Tibial artery (tissue), 4 donors: ENCODE measurements at places on chromosomes 4 and X.
A peak's percentile ranks its signal among the peaks of the same experiment; 100 is the strongest.

- no peak for DNase-seq
These were observed 30.4 kb upstream of the HPGDS start for GRCh38 chr4:94372991-94373390.

- DNase-seq = no peak
These were observed 12.1 kb downstream of the FGFBP1 start for GRCh38 chr4:15926486-15926885.

GRCh38 chr4:108109111-108109510 lies 59.6 kb downstream of the LEF1 start:
- no peak for DNase-seq

- no peak for DNase-seq
These were observed 341.8 kb downstream of the MAGEB5 start for GRCh38 chrX:26557691-26558321.

DNA sequence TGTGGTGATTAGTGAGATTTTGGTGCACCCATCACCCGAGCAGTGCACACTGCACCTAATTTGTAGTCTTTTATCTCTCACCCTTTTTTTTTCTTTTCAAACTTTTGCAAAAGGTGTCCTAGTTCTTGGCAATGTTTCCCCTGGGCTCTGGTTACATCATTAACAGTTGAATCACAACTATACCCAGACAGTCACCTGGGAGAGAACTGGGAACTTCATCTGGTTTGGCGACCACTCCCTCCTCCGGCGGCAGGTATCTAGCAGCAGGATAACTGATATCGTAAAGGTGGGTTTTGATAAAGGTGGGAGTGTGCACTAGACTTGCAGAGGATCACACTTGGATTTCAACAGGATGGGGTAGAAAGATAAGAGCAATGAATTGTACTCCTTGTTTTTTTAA lies 140.5 kb downstream of the CHIC2 start:
- DNase-seq = no peak

GRCh38 chrX:12210196-12210815 lies 72.0 kb downstream of the FRMPD4 start:
- peak; percentile 22 for DNase-seq

DNA sequence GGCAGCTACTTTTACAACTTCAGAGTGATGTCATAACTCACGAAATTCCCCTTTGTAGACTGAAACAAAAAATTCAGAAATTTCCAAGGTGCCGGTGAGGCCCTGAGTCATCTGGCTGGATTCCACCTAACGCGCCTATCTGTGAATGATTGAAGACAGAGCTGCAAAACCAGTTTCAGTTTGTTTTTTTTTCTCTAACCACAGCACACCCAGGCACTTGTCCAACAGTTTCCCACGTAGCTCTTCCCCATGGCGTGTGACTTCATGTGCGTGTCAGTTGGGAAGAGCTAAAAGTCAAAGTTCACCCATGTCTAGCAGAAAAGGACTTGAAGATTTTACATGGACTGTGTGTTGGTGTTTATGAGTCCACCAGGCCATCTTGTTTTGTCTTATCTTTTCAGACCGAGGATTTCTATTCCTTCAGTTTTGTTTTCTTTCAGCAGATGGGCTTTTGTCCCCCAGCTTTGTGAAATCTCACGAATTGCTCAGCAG lies 16.4 kb downstream of the TCEANC start:
- DNase-seq = peak; percentile 33

- DNase-seq = peak; percentile 85
These were observed 29.0 kb downstream of the NOP14 start for GRCh38 chr4:2934077-2934812.
